ENCODE measurements at places on chromosomes 6 and 20.

DNA sequence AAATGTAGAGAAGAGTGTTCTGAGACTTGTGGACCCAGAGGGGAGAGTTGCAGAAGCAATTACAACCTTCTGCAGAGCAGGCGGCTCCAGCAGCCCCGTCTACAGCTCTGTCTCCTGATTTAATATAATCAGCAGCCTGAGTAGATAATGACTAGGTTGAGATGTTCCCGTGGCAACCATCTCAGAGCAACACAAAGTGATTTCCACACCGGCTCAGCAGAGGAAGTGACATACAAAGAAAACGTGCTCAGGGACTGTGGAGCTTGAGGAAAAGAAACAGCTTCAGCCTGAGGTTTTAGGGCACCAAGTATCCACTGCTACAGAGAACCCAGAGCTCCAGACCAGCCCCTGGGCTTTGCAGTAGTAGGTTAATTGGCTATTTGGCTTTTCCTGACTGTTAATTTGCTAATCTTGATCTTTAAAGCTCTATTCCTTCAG is 136.4 kb downstream of the MTFR2 start:
- no peak for DNase-seq

DNA sequence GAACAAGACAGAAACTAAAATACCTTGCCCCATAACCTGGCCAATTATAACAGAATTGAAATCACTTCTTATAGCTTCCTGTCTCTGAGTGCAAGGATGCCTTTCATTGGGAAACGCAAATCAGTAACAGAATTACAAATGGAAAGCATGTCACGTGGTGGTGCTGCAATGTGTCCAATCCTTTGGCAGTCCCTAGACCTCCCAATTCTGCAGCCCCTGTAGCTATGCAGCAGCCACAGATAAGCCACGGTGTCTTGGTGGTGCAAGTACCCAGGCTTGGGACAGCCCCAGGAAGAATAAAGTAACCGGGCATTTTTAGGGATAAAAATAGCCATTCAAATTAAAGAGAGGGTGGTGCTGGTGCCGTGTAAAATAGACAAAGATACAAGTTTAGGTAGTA is 134.6 kb upstream of the CCN2 start:
- DNase-seq: no peak

DNA sequence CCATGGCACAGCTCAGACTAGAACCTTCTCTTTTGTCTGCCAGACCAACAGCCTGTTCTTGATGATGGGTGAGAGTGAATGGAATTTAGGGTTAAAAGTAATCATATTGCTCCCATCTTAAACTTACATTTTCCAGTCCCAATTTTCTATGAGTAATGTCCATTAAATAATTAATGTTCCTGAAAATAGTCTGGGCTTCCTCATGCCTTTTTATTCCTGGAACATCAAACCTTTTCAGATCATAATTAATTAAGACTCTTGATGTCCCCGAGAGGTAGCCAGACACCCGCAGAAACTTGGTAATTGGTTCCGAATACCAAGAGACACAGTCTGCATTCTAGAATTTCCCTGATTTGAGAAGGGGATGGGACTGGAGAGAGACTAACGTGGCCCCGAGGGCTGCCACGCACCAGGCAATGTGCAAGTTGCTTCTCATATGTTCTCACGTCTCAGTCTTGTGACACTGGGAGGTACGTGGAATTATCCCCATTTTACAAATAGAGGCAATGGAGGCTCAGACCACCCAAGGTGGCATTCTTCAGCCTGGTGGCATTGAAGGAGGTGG is 78.6 kb upstream of the TOX2 start:
- no peak for DNase-seq

- DNase-seq: no peak
These were observed 263.0 kb upstream of the PLCB4 start for GRCh38 chr20:8805737-8806442.

DNA sequence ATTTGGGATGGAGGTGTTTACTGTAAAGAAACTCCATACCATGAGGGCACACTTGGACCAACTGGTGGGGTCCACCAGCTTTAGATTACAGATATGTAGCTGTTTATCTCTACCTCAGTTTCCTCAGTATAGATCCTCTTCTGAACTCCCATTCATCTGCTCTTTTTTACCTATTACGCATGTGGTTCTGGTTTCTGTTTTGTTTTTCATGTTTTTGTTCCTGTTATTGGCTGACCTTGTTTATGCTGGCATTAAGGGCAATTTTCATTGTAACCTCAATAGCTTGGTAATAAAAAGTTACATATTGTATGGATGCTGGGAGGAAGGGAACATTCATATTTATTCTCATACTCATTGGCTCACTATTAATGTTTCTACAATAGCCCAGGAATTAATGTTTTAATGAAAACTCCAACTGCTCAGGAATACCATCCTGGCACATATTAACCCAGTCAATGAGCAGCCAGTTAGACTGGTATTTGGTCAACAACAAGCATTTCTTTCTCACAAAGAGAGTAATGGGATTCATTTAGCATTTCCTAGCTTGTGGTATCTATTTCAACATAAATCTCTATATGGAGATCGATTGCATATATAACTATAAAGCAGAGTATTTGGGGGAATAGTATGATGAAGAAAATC is 83.8 kb upstream of the FAM184A start:
- no peak for DNase-seq

GRCh38 chr6:147577488-147577887 is 69.0 kb downstream of the SAMD5 start:
- DNase-seq: no peak

DNA sequence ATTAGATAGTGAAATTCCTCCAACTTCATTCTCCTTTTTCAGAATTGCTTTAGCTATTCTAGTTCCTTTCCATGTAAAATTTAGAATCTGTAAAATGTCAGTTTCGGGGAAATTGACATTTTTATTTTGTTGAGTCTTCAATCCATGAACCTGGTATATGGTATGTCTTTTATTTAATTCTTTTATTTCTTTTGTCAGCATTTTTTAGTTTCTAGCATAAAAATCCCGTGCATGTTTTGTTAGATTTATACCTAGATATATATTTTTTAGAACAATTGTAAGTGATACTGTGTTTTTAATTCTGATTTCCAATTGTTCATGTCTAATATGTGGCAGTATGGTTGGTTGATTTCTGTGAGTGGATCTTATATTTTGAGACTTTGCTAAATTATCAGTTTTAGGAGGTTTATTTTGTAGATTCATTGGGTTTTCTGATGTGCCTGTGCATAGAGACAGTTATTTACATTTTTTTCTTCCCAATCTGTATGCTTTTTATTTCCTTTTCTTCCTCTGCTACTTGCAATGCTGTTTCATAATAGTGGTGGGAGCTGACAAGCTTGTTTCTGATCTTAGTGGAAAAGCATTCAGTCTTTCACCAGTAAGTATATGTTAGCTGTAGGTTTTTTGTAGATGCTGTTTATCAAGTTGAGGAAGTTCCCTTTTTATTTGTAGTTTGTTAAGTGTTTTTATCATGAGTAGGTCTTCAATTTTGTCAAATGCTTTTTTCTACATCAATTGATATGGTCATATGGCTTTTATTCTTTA is 13.7 kb downstream of the TAB2 start:
- DNase-seq: no peak

GRCh38 chr20:44540834-44541233 is 19.0 kb upstream of the SERINC3 start:
- DNase-seq: no peak

DNA sequence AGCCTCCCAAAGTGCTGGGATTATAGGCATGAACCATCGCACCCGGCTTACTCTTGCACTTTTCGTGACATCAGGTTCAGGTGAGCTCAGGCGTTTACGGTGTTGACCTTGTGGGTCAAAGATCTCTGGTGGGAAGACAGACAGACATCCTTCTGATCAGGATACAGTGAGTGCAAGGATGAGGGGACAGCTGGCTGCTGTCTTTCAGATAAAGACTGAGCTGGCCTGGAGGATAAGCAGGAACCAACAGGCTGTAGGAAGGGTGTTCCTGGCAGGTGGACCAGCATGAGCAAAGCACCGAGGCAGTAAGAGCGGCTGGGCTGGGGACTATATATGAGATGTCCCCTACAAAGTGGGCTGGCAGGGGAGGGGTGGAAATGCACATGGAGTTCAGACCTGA is 11.1 kb upstream of the GTSF1L start:
- no peak for DNase-seq

GRCh38 chr6:100678027-100678426 is 203.1 kb downstream of the ASCC3 start:
- no peak for DNase-seq

GRCh38 chr20:41143354-41143753 is 6.0 kb downstream of the PLCG1 start:
- no peak for DNase-seq

DNA sequence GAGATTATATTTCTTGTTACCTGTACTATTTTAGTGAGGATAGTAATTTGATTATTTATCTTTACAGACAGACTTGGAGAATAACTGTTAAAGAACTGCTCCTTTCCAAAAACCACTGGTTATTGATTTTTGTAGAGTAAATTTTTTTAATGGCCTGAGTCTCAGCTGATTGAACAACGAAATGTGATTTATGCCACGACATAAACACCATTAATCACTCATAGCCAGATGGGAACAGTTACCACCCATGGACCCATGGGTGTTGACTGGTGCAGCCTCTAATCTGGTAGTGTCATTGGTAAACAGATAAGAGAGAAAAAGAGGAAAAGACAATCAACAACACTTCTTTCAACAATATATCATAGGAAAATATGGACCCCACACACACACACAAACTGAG is 101.4 kb upstream of the BEND6 start:
- no peak for DNase-seq

- DNase-seq: no peak
These were observed 64.2 kb downstream of the EDN3 start for GRCh38 chr20:59364611-59365010.

- DNase-seq: no peak
These were observed 10.0 kb downstream of the CITED2 start for GRCh38 chr6:139364302-139364981.

GRCh38 chr6:81900616-81901015 is 148.1 kb upstream of the TENT5A start:
- DNase-seq: no peak

GRCh38 chr6:18022398-18023231 is 35.2 kb upstream of the KIF13A start:
- DNase-seq: no peak

GRCh38 chr6:107991772-107992550 is 34.0 kb upstream of the SEC63 start:
- DNase-seq: no peak

DNA sequence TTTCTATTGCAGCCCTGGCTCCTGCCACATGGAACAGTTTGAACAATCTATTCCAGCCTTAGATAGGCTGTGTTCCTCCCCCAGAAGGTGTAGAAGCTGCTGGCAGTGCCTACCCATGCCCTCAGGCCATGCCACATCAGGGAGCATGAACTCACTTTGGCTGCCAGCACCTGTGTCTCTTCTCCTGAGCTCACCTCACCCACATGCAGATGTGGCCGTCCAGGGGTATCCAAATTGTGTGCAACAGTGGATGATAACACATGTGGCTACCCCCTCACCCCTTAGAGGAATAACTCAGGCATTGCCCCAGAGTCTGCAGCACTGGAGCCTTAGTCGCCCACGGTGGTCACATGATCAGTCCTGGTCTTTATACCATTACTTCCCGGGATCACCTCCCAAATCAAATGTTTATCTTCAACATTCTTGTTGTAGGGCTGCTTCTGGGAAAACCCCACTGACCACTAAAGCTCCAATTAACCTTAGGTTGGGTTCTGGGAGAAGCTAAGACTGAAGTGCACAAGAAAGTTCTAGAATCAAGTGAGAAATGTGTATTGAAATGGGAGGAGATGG is 110.4 kb downstream of the BANF2 start:
- no peak for DNase-seq

GRCh38 chr6:101758368-101758767 is 364.9 kb downstream of the GRIK2 start:
- DNase-seq: no peak

DNA sequence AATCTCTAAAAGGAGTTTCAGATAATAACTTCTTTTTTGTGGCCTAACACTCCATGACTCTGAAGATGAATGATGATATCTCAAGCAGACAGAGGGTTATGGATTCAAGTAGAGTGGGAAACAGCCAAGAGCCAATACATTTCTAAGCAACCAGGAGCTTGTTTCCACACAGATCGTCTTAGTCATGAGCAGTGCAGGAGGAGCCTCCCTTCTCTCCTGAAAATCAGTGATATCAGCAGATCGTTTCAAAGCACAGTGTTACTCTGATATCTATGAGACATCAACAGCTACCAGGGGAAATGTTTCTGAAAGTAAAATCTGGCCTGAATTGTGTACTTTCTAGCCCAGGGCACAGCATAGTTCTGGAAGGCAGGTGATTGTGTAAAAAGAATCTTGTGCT is 11.5 kb downstream of the ADGRG6 start:
- DNase-seq: no peak

- DNase-seq: no peak
These were observed 1.6 kb upstream of the SLC32A1 start for GRCh38 chr20:38722683-38723016.

DNA sequence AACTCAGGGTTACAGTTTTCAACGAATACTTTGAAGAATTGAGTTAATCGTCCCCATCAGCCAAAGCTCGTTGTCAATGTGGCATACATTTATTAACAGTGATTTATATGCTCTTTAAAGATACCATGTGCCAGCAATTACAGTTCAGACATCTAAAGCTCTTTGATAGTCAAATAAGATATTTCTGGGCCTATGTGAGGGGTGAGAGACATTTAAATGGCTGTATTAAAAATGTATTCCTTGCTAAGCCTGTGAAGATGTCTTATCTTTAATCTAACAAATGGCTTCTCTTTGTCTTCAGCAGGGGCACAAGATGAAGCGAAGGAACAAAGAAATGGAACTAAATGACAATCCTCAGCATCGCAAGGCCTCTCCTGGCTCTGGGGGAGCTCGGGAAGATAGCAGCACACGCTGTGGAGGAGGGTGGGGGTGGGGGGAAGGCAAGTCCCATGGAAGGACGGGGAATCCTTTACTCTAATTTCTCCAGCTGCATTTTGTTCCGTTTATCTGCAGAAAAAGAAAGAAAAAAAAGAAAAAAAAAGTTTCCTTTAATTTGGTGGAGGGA is 523.6 kb downstream of the KIF16B start:
- DNase-seq: no peak

DNA sequence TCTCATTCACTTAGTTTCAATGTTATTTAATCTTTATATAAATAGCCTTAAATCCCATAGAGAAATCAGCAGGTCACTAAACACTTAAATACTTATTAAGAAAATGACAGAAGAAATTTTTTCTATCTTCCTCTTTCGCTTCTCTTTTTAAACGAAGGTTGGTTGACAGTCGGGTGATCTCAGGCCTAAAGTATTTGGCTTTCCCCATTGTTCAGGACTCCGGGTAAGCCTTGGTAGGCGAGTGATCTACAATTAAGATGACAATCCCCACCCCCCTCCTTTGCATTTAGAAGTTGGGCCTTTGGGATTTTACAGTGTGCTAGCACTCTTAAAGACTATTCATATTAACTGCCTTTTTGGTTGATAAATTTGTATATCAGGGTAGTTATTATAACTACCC is 19.7 kb upstream of the UTRN start:
- no peak for DNase-seq

- no peak for DNase-seq
These were observed 3.6 kb upstream of the PRL start for GRCh38 chr6:22300273-22300998.

Data from stimulated activated CD4-positive, alpha-beta T cell treated with anti-CD3 and anti-CD28 coated beads, Interleukin-15, amount 100 ng/mL, for 1 hour (primary cell).